ENCODE measurements at places on chromosomes 5 and 9.

GRCh38 chr9:38318759-38319495 is 73.6 kb upstream of the ALDH1B1 start:
- no peak for DNase-seq

GRCh38 chr9:32677931-32678330 is 42.5 kb upstream of the TAF1L start:
- peak; percentile 29 for DNase-seq

DNA sequence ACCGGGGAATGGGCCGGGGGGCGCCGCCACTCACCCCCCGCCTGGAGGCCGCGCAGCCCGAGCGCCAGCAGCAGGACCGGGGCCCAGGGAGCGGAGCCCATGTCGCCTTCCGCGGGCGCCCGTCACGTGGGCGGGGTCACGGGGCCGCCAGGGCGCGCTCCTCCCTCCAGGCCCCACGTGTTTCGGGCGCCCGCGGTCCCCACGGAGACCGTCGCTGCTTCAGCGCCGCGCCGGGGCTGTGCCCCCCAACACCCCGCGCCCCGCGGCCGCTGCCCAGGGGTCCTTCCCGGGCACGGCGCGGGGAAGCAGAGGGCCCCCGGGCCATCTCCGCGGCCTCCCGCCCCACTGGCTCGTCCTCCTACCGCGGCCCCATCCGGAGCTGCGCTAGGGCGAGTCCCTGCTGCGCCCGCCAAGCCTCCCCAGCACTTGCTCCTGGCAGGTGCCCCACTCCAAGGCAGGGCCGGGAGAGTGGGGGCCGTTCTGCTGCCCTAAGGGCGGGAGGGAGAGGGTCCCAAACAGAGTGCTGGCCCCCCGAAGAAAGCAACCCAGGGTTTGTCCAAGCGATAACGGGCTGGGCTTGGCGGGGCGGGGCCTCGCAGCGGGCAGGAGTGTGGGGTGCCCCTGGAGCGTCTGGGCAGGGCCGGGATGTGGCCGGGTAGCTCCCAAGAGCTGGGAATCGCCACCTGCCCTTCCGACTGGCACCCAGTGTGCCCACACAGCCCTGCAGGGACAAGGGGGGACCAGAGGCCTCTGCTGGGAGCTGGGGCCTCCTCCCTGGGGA is at the start of gene DPP7:
DPP7 (minus strand) TSS at position 121 of the 781 bp plus-strand sequence; CDS start at position 101, 20 bp downstream.
- no peak for DNase-seq

- DNase-seq, result peak; percentile 71
These were observed 113.1 kb upstream of the ACOT12 start for GRCh38 chr5:81506900-81507588.

DNA sequence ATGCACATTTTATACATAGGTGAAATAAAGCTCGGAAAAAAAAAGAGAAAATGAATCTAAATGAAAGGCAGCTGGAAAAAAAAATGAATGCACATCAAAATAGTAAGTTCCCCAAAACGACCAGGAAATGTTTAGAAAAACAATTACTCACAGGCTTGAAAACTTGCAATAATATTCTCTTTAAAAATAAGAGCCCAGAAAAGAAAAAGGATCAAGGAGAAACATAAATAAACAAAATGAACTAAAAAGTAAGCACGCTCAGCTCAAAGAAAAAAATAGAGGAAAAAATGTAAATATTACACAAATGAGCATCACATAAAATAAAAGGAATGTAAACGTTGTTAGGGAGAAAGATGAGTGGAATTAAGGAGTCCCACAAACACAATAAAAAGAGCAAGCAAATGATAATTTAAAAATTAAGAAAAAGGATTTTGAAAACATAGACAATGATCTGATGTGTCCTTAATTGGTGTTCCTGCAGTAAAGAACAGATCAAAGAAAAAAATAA is 54.2 kb downstream of the SLC27A6 start:
- DNase-seq, result no peak
